ENCODE measurements at places on chromosomes 1 and 21.

DNA sequence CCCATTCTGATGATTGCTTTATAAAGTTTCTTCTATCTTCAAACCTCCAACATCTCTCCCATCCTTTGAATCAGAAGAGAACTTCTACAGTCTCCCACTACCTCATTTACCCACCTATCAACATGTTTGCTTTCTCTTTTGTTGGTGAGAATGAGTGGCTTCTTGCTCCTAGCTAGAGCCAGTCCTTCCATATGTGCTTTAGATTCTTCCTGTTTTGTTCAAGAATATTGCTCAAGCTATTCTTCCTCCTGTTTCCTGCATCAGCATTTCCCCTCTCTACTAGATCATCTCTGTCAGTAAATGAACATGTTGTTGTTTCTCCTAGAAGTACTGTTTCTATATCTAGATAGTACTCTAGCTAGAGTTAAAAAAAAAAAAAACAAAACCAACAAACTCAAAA, 6.3 kb downstream of the ATF6 start:
- no peak for DNase-seq

GRCh38 chr21:40680311-40680710, 166.6 kb downstream of the DSCAM start:
- no peak for DNase-seq

DNA sequence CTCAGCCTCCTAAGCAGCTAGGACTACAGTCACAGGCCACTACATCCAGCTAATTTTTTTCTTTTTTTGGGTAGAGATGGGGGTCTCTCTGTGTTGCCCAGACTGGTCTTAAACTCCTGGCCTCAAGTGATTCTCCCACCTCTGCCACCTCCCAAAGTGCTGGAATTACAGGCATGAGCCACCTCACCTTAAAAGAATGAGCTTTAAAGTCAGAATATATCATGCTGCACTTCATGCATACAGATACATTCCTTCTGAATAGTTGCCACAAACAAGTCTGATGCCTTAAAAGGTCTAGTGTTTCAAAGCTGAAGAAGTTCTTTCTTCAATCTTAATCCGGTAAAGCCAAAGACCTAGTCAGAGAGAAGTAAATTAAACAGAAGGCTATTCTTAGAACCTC, 23.8 kb upstream of the CPLANE2 start:
- no peak for DNase-seq

- no peak for DNase-seq
Observed at GRCh38 chr1:230351514-230351913, 74.6 kb downstream of the PGBD5 start.

- DNase-seq, result no peak
Observed at GRCh38 chr1:227899820-227900449, 47.8 kb downstream of the WNT9A start.

All from stimulated activated CD4-positive, alpha-beta T cell treated with anti-CD3 and anti-CD28 coated beads, Interleukin-4, amount 100 ng/mL, for 4 hours (primary cell).